ENCODE measurements at places on chromosomes 1 and 21.
A peak's percentile ranks its signal among the peaks of the same experiment; 100 is the strongest.

- no peak for DNase-seq
Observed at GRCh38 chr21:28066596-28067387, 925.9 kb downstream of the LTN1 start.

DNA sequence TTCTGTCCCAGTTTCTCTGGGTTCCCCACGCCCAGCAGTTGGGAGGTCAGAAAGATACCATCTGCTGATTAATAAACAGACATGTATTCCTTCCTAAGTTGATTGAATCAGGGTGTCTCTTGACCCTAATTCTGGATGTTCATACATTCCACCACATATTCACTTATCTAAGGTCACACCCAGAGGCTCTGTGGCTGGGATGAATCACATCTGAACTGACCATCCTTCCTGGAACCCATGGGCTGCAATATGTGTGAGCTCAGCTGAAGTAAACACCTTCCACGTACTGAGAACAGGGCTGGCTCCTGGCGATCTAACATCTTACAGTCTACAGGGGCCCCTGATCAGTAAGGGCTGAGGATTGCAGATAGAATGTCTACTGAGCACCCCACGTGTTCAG is 20.5 kb upstream of the TRABD2B start:
- peak; percentile 80 for DNase-seq

- no peak for DNase-seq
Observed at GRCh38 chr1:90550626-90551406, 166.3 kb downstream of the BARHL2 start.

DNA sequence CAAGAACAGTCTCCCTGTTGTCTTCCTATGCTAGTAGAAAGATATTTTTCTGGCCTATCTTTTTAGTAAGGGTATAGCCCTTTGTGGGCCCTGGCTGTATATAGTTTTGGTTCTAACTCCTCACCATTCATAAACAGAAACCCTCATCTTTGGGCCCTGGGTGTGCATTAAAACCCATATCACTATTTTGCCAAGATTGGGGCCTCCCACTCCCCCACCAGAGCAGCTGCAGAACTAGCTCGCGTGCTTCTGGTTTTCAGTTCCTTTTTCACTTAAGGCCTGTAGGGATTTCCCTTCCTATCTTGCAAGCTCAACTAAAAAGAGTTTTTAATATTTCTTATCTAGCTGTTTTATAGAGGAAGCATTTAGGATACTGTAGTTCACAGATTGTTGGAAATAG is 106.4 kb downstream of the RGL1 start:
- no peak for DNase-seq

- DNase-seq, result no peak
Observed at GRCh38 chr1:176533020-176533419, 70.0 kb downstream of the PAPPA2 start.

DNA sequence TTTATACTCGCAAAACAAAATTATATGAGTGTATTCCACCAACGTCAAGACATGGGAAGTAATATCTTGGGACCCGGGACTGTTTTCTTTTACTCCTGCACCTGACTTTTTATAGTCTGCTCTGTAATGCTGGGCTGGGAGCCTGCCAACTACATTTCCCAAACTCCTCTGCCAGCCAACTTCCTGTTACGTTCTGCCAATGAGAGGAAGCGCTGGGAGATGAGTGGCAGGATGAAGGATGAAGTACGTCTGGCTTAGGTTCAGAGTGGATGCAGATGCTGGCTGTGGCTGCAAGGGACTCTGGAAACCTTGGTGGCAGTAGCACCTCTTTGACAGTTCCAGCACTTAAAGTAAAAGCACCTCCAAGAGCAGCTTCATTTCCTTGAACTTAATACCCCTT is 59.6 kb downstream of the USP24 start:
- DNase-seq, result peak; percentile 34

DNA sequence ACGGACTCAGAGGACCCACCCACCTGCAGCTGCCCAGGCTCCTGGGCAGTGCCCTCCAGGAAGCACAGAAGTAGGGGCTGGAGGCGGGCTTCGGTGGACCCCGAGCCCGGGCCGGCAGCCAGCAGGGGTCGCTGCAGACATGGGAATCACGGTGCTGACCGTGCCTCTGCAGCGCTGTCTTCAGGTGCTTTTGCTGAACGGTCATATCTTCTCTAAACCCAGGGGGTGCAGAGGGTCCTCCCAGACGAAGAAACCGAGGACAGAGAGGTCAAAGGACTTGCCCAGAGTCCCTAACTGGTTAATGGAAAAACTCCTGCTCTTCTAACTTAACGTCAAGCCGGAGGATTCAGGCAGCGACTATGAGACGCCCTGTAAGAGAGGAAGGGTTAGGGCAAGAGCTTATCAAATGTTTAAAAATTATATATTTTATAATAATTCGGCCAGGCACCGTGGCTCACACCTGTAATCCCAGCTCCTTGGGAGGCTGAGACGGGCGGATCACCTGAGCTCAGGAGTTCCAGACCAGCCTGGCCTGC is 21.5 kb upstream of the LEFTY2 start:
- peak; percentile 20 for DNase-seq

DNA sequence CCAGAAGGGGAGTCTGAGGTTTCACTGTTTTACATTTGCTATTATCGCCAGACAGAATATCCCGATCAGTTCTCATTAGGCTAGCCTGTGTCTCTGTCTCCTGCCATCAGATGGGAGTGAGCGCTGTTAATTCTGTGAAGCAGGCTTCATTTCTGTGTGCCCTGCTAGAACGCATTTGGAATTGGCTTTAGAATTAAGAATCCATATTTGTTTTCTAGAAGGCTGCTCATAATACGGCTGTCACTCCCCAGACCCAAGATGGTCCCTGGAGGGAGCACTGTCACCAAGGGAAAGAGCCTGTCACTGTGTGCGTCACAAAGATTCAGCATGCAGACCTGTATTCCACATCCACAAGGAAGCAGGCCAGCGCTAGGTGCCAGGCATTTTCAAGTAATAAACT is 49.2 kb downstream of the CASQ2 start:
- no peak for DNase-seq

- peak; percentile 59 for DNase-seq
Observed at GRCh38 chr1:23745515-23745914, 2.2 kb downstream of the ELOA start.

DNA sequence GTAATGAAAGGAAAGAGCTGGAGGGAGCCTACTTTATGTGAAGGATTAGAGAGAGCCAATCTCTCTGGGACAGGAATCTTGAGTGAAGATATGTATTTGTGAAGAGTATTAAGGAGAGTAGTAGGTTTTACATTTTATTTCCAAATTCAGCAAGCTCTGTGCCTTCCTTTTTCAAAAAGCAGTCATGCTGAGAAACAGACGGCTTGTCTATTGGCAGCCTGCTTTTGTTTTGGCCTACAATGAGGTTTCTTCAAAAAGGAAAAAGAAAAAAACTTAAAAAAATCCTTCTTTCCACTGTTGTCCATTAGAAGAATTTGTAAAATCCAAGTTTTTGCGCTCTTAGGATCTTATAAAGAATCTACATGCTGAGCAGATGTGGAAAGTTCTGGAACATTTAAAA is 103.6 kb upstream of the PTGFR start:
- no peak for DNase-seq

GRCh38 chr1:21882721-21883415 is 54.2 kb downstream of the HSPG2 start:
- peak; percentile 56 for DNase-seq

GRCh38 chr1:26239936-26240335 is 5.9 kb downstream of the CEP85 start:
- peak; percentile 5 for DNase-seq

DNA sequence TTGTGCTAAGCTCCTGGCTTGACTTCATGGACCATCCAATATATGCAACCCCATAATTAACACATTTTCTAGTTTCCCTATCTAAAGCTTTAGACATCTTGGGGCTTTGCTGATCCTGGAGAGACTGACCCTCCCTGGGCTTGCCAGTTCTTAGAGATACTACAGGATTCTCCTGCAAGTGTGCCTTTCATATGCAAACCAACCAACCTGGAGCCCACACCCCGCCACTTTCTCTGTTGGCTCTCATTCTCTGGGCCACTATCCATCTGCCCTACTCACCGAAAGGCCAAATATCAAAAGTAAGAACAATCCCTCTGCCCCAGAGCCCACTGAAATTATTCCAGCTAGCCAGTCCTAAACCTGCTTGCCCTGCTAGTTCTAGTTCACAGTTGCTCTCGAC is 2.2 kb upstream of the GBP6 start:
- DNase-seq, result no peak

DNA sequence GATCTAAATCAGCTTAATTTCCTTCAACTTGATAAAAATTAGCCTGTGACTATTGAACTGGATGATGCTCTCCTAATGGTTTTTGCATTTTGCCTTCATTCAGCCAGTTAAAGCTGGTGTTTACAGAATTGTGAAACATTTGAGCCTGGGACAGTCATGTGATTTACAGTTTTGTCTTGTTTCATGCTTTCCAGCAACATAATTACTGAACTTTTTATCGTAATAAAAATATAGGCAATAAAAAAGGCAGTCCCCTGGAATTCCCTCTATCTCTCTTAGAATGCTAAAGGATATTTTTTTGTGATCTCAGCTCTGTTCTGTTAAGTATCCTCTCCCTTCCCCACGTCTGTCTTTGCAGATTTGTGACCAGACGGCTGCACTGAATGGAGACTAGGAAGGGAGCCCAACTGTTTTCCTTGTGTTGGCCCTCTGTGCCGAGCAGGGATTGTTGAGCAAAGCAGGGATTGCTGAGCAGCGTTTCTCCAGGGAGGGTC is 70.3 kb upstream of the RGL1 start:
- DNase-seq, result peak; percentile 62

DNA sequence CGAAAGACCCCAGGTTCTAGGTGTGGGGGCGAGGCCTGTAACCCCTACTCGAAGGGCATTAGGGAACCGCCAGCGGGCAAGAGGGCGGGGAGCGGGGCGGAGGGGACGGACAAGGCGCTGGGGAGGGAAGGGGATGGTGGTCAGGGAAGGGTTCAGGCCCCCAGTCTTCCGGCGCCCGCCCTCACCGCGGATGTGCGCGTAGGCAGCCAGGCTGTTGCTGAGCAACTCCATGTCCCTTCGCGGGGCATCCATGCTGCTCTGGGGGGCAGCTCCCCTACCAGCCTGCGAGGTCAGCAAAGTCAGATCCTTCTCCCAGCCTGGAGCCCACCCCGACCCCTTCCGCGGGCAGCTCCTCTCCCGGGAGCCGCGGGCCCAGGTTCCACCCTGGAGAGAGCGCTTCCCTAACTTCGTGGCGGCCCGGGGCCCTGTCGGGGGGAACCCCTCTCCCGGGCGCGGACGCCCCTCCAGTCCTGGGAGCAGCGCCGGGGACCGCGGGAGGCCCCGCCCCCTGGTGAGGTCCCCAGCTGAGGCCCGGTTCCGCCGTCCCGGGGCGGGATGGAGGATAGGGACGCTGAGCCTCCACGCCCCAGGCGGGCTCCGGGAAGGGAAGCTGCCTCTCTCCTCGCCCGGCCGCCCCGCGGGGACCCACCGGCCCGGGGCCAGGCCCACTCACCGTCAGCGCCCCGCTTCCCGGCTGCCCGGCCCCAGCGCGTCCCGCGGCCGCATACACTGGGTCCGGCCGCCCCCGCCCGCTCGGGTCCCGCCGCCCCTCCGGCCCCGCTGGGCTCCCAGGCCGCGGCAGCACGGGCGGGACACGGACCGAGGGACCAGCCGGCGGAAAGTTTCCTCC is 434 bp downstream of the EVA1B start:
- peak; percentile 68 for DNase-seq

DNA sequence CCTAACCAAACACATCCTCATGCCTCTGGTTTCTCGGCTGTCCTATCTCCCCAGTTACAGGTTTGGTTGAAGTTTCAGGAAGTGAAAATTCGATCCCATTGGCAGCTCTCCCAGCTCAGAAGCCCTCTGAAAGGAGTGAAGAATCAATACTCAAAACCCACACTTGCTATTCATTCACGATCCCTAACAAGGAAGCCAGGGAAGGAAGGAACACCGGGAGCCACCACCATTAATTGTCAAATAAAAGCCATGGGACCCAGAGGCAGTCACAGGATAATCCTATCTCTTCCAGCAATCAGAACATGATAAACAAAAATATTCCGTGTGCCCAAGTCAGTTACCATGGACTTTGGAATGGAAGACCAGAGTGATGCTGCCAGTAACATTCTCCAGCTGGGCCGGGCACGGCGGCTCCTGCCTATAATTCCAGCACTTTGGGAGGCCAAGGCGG is 7.0 kb downstream of the TMPRSS2 start:
- DNase-seq, result no peak

GRCh38 chr1:61515096-61515495 is 209.8 kb downstream of the TM2D1 start:
- DNase-seq, result no peak

GRCh38 chr1:37673920-37674319 is 18.4 kb upstream of the CDCA8 start:
- DNase-seq, result no peak

DNA sequence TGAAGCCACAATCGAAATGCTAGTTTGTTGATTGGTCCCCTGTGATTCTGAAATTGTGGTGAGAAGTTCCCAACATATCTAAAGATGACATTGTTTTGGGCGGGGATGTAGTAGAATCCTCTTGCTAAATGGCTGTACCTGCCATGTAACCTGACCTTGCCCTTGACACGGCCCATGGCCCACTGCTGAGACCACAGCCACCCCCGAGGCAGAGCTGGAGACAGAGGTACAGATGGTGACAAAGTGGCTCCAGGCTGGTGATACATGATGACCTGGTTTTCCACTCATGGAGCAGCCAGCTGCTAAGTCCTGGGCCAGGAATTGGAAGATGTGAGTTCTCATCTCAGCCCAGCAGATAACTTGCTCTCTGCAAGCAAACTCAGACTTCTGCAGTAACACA is 226.5 kb downstream of the FOXD2 start:
- DNase-seq, result no peak

- peak; percentile 12 for DNase-seq
Observed at GRCh38 chr1:233025157-233025556, 74.7 kb downstream of the NTPCR start.

- DNase-seq, result no peak
Observed at GRCh38 chr1:38005195-38006007, at the start of gene FHL3. FHL3 (minus strand) TSS chr1:38005514; CDS start chr1:37999412, 6,102 bp downstream.

GRCh38 chr1:97920276-97920831 is 480 bp downstream of the DPYD start:
- peak; percentile 38 for DNase-seq

DNA sequence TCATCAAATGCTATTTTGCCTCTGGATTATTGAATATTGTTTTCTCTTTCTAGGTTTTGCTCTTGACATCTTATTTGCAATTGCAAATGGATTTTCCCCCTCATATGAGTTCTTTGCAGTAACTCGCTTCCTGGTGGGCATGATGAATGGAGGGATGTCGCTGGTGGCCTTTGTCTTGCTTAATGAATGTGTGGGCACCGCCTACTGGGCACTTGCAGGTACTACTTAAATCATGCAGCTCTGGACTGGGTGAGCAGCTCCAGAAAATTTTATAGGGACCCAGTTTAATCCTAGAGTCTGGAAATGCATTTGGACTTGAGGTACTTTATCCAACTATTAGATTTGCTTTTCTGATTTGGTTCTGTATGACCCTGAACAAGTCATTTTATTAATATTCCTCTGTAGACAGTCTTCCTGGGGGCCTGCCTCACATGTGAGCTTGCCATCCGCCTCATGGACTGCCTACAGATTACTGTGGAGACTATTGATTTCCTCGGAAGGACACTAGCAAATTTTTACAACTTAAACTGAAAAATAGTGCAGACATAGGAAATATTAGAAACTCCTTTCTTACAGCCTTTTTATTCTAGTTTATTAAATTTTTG is 44.5 kb downstream of the SLC22A15 start:
- peak; percentile 68 for DNase-seq

All from fibroblast of mammary gland (primary cell).